Stimulated activated CD4-positive, alpha-beta T cell treated with anti-CD3 and anti-CD28 coated beads, Interleukin-12 subunit alpha, Interleukin-12 subunit beta, amount 100 ng/mL, for 48 hours (primary cell): ENCODE measurements at places on chromosomes 7 and 10.

- DNase-seq = no peak
Observed at GRCh38 chr7:113113912-113114311, 4.4 kb downstream of the SMIM30 start.

GRCh38 chr10:43057831-43058340 is 19.0 kb upstream of the RET start:
- no peak for DNase-seq

DNA sequence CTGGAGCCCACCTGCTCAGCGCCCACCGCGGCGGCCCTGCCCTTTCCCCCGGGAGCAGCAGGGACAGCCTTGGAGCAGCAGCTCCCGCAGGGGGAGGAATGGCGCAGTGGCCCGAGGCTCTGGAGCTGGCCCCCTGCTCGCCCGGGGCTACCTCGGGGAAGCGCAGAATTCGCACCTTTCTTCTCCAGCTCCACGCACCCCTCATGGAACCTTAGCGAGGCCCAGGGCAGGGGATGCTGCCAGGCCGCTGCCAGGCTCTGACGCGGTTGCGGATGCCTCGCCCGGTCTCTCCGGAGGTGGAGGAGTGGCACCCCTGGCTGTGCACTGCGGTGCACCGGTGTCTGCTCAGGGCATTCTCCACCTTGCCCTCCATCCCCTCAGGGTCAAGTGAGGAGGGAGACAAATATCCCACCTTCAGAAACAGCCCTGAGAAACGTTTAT is 84.9 kb upstream of the MKI67 start:
- no peak for DNase-seq

GRCh38 chr10:75165684-75166622 is 44.6 kb upstream of the VDAC2 start:
- no peak for DNase-seq

GRCh38 chr7:32502728-32503127 is 7.4 kb downstream of the AVL9 start:
- DNase-seq = no peak

- DNase-seq = no peak
Observed at GRCh38 chr10:59047180-59047579, 129.3 kb upstream of the PHYHIPL start.

- DNase-seq = no peak
Observed at GRCh38 chr10:28382525-28383269, 79.8 kb upstream of the MPP7 start.

- DNase-seq = no peak
Observed at GRCh38 chr10:122854648-122855047, 9.0 kb upstream of the CUZD1 start.

GRCh38 chr7:40676221-40676620 is 541.4 kb downstream of the SUGCT start:
- DNase-seq = no peak

DNA sequence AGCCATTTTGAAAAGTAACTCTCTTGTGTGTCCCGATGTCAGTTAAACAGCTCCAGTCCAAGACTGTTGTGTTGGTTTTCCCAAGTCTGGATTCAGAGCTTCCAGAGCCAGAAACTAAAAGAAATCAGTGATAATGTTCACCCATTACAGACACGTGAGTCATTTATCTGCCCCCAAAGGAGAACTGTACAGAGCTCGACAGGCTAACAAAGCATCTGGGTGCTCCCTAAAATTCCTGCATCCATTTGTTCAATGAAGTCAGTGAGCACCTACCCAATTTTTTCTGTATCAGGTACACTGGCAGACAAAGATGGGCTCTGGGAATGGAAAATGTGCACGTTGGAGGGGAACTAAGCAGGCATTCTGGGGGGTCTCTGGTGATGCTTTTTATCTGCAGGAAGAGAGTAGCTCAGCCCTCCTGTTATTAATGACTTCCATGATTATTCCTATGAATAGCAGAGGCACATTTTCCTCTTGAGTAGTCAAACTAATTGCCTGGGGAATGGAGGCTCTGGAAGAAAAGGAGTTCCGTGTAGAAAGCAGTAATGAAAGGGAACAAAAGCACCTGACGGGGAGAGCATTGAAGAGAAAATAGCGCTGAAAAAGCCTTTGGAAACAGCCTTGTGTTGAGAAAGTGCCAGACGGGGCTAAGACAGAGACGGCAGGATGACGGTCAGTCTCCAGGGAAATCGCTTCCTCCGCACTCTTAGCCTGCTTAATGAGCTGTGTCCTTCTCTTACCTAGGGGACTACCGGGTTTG is 75.3 kb downstream of the GAD2 start:
- no peak for DNase-seq

- DNase-seq = no peak
Observed at GRCh38 chr10:127290850-127291249, 94.5 kb upstream of the INSYN2A start.

DNA sequence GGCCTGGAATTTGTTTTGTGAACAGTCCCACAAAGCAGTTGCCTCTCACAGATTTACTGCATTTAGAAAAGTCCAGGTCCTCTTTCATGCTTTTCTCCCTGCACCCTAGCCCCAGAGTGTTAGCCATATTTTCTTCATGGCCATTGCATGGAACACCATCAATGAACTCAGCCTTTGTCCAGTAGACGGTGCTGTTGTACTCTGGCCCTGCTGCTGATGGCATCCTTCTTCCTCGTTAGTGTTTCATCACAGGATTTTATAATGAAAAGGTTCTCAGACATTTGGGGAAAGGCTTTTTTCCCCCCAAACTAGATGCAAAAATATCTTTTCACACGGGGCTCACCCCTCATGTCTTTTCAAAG is 93.0 kb upstream of the SLC25A13 start:
- DNase-seq = no peak

- no peak for DNase-seq
Observed at GRCh38 chr7:98569691-98570337, 47.3 kb upstream of the NPTX2 start.

- no peak for DNase-seq
Observed at GRCh38 chr10:24664991-24665390, 58.7 kb downstream of the ARHGAP21 start.

DNA sequence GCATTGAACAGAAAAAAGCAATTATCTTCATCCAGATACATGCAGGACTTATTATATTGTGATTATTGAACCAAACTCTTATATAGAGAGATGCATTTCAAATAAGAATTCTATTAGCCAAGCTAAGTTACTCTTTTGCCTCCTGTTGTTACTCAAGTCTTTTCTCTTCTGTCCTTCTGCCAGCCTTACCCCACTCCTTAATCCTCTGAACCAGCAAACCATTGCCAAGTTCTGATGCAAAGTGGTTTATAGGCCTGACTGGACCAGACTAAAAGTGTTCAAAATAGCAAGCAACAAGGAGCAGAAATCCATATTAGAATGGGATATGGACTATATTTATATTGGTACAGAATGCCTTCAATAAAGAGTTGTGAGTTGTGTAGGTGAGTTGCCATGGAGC is 2.2 kb upstream of the SLC26A4 start:
- no peak for DNase-seq

- DNase-seq = no peak
Observed at GRCh38 chr10:80122110-80122710, 10.3 kb upstream of the PLAC9 start.

- DNase-seq = no peak
Observed at GRCh38 chr10:103111031-103111917, 81.8 kb downstream of the NT5C2 start.

GRCh38 chr10:33263453-33263852 is 71.0 kb downstream of the NRP1 start:
- DNase-seq = no peak

- no peak for DNase-seq
Observed at GRCh38 chr7:132455378-132455777, 120.9 kb downstream of the PLXNA4 start.

DNA sequence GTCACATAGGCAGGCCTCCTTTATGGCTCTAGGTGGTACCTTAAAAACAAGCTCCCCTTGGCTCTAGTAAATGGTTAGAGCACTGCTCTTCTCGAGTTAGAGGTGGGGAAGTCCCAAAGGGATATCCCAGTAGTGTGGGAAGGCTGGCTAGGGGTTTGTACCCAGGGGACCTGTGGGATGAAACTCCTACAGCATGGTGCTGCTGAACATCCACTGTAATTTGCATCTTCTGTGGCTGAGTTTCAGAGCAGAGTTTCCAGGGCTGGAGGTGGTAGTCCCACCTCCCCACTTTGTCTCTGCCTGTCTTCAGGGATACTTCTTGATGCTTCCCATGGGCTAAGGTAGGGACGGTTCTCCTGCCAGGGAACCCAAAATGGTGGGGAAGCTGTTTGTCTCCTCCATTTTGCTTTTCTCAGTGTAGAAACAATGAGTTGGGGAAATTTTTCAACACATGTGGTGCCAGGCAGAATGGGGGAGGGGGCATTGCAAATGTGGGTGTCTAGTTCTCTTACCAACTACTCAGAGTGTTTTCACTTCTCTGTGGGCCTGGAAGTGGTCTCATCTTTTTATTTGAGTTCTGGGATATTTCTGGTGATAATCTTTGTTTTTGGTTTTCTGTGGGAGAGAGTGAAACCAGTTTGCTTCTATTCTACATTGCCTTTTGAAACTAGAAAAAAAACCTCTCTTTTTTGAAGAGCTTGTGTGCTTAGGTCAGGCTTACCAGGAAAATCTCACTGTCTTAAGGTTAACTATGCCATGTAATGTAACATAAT is 36.3 kb downstream of the SCART1 start:
- no peak for DNase-seq

GRCh38 chr7:135188298-135188984 is 17.9 kb upstream of the CYREN start:
- no peak for DNase-seq

DNA sequence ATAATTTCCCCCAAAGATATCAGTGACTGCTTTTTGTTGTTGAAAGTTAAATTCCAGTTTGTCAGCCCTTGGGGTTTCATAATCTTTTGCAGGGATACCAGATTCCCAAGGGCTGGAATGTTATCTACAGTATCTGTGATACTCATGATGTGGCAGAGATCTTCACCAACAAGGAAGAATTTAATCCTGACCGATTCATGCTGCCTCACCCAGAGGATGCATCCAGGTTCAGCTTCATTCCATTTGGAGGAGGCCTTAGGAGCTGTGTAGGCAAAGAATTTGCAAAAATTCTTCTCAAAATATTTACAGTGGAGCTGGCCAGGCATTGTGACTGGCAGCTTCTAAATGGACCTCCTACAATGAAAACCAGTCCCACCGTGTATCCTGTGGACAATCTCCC is 3.2 kb downstream of the CYP26A1 start:
- DNase-seq = no peak

GRCh38 chr7:43244232-43244631 is 131.8 kb downstream of the HECW1 start:
- DNase-seq = no peak

GRCh38 chr10:69663369-69663947 is 33.4 kb downstream of the FAM241B start:
- no peak for DNase-seq

GRCh38 chr10:74738052-74738451 is 88.3 kb upstream of the KAT6B start:
- no peak for DNase-seq

DNA sequence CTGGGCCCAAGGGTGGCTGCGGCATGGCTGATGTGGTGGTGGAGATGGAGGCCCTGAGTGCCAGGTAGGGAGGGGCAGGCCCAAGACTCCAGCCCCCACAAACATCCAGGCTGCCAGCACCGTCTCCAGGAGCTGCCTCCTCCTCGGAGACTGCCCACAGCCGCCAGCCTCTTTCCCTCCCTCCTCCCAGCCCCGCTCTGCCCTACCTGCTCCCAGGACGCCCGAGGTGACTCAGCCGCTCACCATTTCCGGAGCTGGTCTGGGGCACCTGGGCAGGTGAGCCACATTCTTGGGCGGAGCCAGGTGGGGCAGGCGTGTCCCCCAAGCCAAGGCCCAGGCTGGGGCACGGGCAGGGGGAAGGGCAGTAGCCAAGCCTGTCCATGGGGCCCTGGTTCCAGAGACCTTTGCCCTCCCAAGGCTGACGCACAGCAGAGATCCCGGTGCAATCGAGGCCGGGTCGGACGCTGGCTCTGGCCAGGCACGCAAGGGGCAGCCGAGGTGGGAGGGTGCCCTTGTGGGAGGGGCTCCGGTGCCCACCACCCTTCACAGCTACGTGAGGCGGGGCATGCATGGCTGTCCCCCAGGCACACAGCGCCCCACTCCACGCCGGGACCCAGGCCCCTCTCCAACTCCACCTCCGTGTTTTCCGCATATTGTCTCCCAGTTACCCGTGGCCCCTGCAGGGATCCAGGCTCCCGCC is 8.8 kb downstream of the ADAP1 start:
- DNase-seq = no peak

- no peak for DNase-seq
Observed at GRCh38 chr7:138753150-138753518, 44.7 kb upstream of the TMEM213 start.

- DNase-seq = no peak
Observed at GRCh38 chr7:127473409-127473808, 80.9 kb upstream of the ZNF800 start.

DNA sequence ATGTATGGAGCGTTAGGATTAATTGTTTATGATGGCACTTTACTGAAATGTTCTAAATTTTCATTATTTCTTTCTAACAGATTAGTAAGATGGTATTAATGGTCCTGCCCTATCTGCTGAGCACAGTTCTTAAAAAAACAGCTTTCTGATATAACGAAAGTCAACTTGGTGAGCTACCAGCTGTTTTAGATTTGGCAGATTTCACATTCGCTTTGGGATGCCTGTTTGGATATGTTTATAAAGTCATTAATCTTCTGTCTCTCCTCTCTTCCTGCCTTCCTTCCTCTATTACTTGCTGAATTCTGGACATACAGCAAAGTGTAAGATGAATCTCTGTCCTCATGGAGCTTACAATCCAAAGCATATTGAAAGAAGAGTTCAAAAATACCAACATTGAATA is 396.8 kb upstream of the LRGUK start:
- no peak for DNase-seq

- DNase-seq = no peak
Observed at GRCh38 chr7:18786196-18786727, 290.7 kb downstream of the HDAC9 start.

GRCh38 chr10:100725869-100726426 is 19.4 kb upstream of the PAX2 start:
- no peak for DNase-seq

DNA sequence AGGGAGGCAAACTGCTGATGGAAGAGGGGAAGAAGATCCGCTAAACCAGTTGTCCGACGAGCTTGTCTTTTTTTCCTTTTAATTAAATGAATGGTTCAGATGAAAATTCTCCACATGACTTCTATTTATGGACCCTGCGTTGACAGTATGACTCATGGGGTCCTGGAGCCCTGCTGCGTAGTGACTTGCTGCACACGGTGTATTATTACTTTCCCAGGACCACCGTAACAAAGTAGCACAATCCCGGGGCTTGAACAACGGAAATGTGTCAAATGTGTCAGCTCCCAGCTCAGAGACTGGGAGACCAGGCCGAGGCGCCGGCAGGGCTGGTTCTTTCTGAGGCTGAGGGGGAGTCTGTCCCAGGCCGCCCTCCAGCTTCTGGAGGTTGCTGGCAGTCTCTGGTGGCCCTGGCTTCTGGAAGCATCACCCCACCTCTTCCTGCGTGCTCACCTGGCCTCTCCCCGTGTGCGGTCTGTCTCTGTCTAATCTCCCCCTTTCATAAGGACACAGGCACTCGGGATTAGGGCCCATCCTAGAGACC is 33.8 kb upstream of the MNX1 start:
- no peak for DNase-seq

DNA sequence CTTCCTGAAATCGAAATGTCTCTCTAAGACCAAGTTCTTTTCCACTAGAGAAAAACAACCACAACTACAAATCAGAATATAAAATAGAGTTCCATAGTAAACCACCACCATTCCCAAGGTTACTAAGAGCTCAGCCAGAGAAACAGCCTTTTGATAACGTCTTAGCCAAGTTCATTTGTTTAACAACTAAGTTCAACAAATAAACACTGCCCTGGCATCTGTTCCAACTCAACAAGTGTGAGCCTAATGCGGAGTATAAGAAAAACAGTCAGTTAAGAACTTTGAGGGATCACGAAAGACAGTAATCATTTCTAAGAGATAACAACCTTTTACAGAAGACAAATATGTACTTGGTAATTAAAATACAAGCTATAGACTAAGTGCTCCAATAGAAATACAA is 77.3 kb downstream of the CALD1 start:
- no peak for DNase-seq
